ENCODE measurements at places on chromosomes 13 and 19.

- DNase-seq = no peak
Observed at GRCh38 chr19:39778763-39779162, at the start of gene LEUTX. TSS of gene LEUTX (plus strand) at chr19:39778854. CDS start at chr19:39778921, 67 bp downstream.

DNA sequence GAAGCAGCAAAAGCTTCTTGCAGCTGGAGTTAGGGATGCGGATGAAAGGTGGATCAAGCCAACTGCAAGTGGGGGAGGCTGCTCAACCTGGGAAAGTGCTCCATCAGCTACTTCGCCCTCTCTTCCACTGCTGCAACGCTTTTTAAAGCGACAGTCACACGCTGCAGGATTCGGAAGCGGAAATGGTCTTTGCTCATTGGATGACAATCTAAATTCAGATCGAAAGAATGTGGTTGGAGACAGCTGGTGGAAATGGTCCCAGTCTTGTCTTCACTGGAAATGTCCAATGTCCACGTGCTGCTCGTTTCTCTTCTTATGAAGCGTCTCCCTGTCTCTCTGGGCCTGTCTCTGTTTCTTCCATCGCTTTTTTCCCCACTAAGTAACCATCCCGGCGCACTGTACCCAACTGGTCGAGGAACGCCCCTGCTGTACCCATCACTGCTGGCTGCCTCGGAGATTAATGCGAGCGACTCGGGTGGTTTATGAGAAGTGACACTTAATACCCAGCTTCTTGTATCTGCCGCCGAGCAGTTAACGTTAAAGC lies 2.1 kb upstream of the FGF9 start:
- no peak for DNase-seq

DNA sequence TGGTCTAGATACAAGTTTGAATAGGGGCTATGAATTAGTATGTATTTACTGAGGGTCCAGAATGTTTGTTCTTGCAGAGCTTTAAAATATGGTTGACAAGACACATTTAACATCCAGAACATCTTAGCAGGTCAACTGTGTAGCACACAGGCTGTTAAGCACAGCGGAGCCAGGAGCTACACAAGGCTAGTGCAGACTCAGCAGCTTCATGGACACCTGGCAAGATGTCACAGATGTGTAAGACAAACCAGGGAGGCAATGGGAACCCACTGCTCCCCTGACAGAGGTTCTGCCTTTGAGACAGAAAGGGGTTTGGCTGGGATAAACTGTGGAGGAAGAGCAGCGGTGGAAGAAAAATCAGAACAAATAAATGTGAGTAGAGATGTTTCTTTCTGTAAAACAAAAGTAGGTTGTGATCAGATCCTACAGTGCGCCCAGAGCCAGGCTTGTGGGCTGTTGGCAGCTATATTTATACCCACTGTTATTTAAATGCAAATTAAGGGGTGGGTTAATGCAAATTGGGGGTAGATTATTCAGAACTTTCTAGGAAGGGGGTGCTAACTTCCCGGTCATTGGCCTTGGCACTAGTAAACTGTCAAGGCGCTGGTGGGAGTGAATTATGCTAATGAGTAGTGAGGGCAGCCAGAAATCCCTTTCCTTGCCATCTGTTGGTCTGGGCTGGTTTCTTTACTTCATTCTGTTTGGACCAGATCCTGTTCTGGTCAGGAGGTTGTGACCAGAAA lies 33.0 kb downstream of the MIPEP start:
- no peak for DNase-seq

- DNase-seq = no peak
Observed at GRCh38 chr19:9857920-9858746, 23.0 kb downstream of the PIN1 start.

DNA sequence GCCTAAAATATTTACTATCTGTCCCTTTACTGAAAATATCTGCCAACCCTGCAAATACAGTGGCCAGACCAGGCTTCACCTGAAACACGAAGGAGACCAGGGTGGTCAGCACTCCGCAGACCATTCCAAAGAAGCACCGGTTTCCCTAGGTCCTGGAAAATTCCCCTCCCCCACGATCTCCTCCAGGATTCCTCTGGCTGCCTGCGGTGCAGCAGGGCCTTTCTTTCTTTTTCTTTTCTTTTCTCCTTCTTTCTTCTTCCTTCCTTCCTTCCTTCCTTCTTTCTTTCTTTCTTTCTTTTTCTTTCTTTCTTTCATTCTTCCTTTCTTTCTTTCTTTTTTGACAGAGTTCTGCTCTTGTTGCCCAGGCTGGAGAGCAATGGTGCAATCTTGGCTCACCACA lies 152.7 kb downstream of the USP12 start:
- no peak for DNase-seq

DNA sequence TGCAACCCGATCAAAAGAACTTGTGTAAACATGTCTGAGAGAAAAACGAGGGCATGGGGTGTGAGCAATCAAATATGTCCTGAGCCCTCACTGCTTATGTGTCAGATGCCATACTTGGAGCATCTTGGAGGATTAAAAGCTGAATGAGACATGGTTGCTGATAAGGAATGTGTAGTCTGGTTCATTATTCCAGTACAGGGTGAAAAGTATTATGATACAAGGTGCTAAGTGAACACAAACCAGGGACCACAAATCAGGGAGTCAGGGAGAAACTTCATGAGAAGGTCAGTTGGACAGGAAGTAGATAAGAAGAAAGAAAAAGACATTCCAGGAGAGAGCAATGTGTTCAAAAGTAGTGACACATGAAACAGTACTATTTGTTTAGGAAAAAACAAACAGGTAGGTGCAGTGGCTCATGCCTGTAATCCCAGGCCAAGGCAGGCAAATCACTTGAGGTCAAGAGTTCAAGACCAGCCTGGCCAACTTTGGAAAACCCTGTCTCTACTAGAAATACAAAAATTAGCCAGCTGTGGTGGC lies 2.0 kb upstream of the RCBTB1 start:
- no peak for DNase-seq

- no peak for DNase-seq
Observed at GRCh38 chr13:52891706-52892105, 43.3 kb upstream of the PCDH8 start.

- no peak for DNase-seq
Observed at GRCh38 chr13:95624020-95624419, 20.5 kb downstream of the DZIP1 start.

DNA sequence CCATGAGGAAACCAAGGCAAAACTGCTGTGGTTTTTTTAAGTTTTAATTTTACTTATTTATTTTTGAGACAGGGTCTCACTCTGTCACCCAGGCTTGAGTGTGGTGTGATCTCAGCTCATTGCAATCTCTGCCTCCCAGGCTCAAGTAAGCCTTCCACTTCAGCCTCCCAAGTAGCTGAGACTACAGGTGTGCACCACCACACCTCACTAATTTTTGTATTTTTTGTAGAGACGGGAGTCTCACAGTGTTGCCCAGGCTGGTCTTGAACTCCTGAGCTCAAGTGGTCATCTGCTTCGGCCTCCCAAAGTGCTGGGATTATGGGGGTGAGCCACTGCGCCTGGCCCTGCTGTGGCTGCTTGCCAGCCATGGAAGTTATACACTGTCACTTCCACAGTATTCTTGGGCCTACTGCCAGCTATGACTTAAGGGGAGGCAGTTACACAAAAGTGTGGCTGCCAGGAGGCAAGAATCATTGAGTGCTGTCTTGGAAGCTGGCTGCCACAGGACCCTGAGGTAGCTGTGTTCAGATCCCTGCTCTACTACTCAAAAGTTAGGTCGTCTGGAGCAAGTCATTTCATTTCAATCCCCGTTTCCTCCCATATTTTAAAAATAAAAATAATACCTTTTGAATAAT lies 12.7 kb downstream of the FARP1 start:
- DNase-seq = no peak

- DNase-seq = no peak
Observed at GRCh38 chr13:100364591-100364990, 224.0 kb downstream of the GGACT start.

- DNase-seq = no peak
Observed at GRCh38 chr19:48578891-48579290, 26.9 kb downstream of the SULT2B1 start.

GRCh38 chr19:14048443-14049153 lies 13.3 kb downstream of the PALM3 start:
- peak; percentile 42 for DNase-seq

GRCh38 chr13:98416408-98416807 lies 160.5 kb downstream of the STK24 start:
- no peak for DNase-seq

GRCh38 chr19:30052122-30053075 lies 110.4 kb downstream of the URI1 start:
- DNase-seq = no peak

GRCh38 chr19:3605770-3606169 lies 905 bp downstream of the TBXA2R start:
- DNase-seq = no peak

GRCh38 chr19:39196320-39196719 lies 444 bp upstream of the NCCRP1 start:
- no peak for DNase-seq

DNA sequence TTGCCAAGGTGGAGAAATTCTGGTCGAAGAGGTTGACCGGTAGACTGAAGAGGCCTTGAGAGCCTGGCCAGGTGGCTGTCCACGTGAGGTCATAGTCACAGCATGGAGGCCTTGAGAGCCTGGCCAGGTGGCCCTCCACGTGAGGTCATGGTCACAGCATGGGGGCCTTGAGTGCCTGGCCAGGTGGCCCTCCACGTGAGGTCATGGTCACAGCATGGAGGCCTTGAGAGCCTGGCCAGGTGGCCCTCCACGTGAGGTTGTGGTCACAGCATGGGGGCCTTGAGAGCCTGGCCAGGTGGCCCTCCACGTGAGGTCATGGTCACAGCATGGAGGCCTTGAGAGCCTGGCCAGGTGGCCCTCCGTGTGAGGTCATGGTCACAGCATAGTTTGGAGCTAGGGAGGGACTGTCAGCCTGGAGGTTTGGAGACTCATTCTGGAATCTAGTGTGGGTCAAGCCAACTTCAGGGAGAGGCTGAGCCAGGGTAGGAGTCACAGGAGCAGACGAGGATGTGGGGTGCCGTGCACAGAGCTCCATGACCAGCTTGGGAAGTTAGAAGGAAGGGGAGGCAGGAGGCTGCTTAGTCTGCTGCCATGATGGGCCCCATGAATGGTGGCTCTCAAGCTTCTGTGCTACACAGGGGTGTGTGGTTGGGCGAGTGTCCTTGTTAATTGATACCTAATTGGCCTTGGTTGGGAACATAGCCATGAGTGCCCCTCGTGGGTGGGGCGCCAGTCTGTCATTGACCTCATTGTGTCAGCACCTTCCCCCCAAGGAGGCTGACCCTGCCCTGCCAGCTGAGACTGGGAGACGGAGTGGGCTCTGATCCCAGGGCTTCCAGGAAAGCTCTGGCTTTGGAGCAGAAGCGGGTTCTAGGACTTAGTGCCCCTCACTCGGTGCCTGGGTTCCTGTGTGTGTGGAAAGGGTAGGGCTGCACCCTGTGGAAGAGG lies 4.0 kb downstream of the LENG9 start:
- DNase-seq = no peak

GRCh38 chr19:17240062-17240752 lies 5.5 kb downstream of the NR2F6 start:
- DNase-seq = no peak

DNA sequence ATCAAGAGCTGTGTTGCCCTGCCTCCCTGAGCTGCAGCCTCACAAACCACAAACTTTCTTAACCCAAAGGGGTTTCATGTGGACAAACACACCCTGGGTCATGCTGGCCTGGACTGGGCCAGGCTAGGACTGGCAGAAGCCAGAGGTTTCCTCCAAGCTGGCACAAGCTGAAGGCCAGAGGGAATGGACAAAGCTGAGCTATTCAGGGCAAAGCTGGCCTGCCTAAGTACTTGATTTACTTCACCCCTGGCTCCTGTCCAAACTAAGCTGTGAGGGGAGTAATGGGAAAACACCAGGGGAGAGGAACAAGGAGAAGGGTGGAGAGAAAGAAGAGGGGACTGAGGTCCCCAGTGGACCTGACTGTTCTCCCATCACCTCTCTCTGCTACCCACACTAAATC lies 6.2 kb downstream of the CPAMD8 start:
- no peak for DNase-seq

DNA sequence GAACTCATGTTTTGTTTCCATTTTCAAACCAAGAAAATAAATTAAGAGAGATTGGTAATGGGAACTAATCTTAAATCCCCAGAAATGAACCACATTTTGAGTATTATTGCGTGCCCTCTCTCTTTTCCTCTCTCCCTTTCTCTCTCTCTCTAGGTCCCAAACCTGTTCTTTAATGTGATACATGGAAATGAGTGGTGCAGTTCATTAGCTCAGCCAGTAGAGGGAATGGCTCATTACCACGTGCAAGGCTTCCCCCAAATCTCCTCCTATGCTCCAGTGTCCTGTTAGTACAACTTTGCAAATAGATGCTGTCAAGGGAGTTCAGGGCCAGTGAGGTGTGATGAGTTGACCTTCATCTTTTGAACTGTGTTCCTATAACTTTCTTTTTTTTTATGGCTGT lies 178.4 kb downstream of the FGF9 start:
- DNase-seq = no peak

DNA sequence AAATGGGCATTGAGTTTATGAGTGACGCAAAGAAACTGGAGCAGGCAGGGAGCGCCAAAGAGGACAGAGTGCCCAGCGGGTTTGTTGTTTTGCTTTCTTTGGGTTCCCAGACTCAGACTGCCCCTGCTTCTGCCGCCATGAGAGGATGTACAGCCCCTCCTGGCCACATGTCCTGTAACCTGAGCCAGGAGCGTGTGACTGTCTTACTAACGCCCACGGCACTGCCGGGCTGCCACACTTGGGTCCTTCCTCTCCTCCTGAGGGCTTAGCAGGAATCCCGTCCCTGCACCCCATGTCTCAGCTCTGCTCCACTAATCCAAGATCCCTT lies 80.5 kb downstream of the GPR12 start:
- no peak for DNase-seq

GRCh38 chr19:39349326-39349725 lies 7.1 kb downstream of the SAMD4B start:
- DNase-seq = no peak

DNA sequence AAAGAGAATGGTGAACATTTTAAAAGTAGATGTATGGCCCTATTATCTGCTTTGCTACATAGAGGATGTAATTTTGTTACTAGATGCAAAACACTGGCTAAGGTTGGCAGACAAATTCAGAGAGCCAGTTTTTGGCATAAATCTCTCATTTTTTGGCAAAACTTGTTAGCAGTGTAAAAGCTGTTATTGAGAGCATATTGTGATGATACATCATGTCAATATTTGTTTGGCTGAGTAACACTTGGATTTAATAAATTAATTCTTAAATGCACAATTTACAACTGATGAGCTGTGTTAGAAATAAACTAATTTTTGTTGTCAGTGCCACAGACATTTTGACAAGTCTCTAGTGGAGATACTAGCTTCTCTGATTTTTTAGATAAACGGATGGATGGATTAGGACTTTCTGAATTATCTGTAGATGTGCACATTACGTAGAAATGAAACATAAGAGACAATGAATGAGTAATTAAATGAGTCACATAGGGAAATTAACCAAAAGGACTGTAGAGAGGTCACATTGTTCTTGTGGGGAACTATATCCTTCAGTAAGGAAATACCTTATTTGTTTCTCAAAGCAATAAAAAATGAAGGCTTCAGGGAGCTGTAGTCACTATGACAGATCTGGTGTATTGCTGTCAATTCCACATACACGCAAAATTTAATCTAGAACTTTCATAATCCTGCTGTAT lies 17.4 kb downstream of the UFM1 start:
- no peak for DNase-seq

All from head of caudate nucleus (tissue), 42 donors.